ENCODE measurements at places on chromosomes 4 and X. TPM values are rescaled to one million over a fixed set of nuclear protein-coding genes. Genes with fewer than 3 reads are reported as not detected.

Gene PDZD4
- polyA plus RNA-seq, result 4.0 TPM

Gene GYG2
- 0.42 TPM for polyA plus RNA-seq

Gene ARHGAP36
- polyA plus RNA-seq, result not detected

Gene NPY2R
- not detected for polyA plus RNA-seq

Gene NXF2B
- not detected for polyA plus RNA-seq

Gene PSAPL1
- 0.39 TPM for polyA plus RNA-seq

Gene SCML2
- polyA plus RNA-seq, result 1.6 TPM

Gene FAAH2
- polyA plus RNA-seq, result 5.7 TPM

Gene SPATA18
- polyA plus RNA-seq, result 3.2 TPM

Gene CENPE
- 2.3 TPM for polyA plus RNA-seq

Gene GLOD5
- 0.15 TPM for polyA plus RNA-seq

Gene ZFP42
- not detected for polyA plus RNA-seq

Gene CCSER1
- polyA plus RNA-seq, result 0.87 TPM

Gene AFP
- polyA plus RNA-seq, result not detected

Gene HSFX4
- polyA plus RNA-seq, result not detected

Gene MXRA5
- polyA plus RNA-seq, result 1.6 TPM

Gene IL21
- not detected for polyA plus RNA-seq

Gene ABLIM2
- 12.4 TPM for polyA plus RNA-seq

Gene PLAC1
- not detected for polyA plus RNA-seq

Gene DDIT4L
- polyA plus RNA-seq, result 0.12 TPM

Gene ZNF630
- 1.5 TPM for polyA plus RNA-seq

Gene GRID2
- polyA plus RNA-seq, result not detected

Gene SRPK3
- polyA plus RNA-seq, result 0.35 TPM

Gene CLDN2
- not detected for polyA plus RNA-seq

Gene BEX5
- polyA plus RNA-seq, result 1.6 TPM

Gene GUCY1A1
- polyA plus RNA-seq, result 0.67 TPM

Gene SLC7A11
- 1.7 TPM for polyA plus RNA-seq

Gene SCD5
- 2.9 TPM for polyA plus RNA-seq
